ENCODE measurements at places on chromosomes 16 and 17.

DNA sequence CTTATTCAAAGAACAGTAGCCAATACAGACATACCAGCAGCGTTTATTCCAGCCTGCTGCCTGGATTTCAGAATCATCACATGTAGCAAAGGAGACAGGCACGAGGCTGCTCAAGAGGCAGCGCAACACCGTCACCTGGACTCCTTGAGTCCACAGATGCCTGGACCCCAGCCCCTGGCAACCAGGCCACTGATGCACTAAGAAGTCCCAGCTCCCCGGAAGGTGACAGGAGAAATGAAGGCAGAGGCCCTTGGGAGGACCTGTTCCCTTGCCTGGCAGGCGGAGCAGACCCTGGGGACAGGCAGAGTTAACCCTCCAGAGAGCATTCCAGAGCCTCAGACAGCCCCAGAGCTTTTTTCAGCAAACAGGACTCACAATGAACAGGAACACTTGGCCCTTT is 16.5 kb downstream of the SMIM5 start:
- DNase-seq = no peak

- no peak for DNase-seq
Observed at GRCh38 chr17:80513892-80514291, 30.7 kb upstream of the RPTOR start.

DNA sequence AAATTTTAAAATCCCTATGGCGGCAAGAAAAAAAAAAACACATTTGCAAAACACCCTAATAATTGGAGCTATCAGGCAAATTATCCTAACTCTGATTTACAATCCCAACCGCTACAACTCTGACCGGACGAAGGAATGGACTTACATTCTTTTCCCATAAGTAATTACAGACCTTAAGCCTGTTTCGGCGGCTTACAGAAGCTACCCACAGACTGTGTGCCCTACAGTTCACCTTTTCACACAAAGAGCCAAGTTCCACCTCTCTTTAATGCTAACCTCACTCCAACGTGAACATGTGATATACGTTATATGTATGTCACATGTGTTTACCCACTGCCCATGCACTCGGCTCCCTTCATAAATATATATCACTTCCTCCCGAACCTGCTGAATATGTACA is 8.7 kb upstream of the MEAK7 start:
- no peak for DNase-seq

GRCh38 chr16:1469693-1470201 is 5.1 kb downstream of the CLCN7 start:
- DNase-seq = no peak

- DNase-seq = no peak
Observed at GRCh38 chr16:1159973-1160772, 7.3 kb downstream of the CACNA1H start.

All from DMS79 (cell line).